ENCODE measurements at places on chromosomes 6 and 20.

DNA sequence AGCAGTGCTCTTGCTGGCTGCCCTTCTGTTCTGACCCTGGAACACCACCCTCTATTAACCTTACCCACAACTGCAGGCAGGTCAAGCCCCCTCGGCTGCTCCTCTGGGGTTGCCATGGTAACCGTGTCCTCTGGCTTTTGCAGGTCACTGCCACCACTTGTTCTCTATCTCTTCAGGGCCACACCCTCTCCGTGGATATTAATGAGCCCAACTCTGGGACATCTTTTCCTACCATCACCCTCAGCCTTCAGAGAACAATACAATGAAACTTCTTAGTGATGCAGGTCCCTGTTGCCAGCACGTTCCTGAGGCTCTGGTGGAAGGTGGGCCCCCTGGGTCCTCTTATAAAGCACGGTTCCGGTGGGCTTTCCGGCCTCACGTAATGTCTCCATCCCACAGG lies 30.8 kb upstream of the MICB start:
- DNase-seq = no peak

- no peak for DNase-seq
Measured at GRCh38 chr6:66858196-66858595, 1151.2 kb upstream of the EYS start.

- no peak for DNase-seq
Measured at GRCh38 chr6:110282412-110282811, 75.7 kb downstream of the METTL24 start.

DNA sequence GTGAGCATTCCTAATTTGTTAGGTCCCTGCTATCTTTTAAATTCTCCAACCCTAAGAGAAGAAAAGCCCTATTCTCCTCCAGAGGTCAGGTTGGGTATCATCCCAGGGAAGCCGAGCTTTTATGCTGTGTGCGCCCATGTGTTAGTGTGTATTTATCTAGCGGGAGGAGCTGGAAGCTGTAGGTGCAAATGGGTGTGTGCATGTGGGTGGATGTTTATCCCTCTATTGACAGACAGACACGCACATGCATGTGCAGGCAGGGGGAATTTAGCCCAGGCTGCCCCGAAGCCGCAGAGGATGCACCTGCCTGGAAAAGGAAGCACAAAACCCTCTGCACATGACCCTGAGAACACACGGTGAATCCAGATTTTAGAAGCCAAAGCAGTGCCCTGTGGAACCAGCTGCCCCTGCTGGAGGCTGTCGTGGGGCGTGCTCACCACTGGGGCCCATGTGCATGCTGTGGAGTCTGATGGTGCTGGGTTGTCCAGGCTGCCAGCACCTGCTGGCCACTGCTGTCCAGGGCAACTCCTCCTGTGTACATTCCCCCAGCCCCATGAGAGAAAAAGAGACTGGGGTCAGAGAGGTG lies 397.5 kb downstream of the TAF4 start:
- DNase-seq = no peak

GRCh38 chr6:111653979-111654378 lies 48.3 kb upstream of the TRAF3IP2 start:
- DNase-seq = peak; percentile 36

GRCh38 chr6:117555262-117555849 lies 47.0 kb downstream of the GOPC start:
- no peak for DNase-seq

DNA sequence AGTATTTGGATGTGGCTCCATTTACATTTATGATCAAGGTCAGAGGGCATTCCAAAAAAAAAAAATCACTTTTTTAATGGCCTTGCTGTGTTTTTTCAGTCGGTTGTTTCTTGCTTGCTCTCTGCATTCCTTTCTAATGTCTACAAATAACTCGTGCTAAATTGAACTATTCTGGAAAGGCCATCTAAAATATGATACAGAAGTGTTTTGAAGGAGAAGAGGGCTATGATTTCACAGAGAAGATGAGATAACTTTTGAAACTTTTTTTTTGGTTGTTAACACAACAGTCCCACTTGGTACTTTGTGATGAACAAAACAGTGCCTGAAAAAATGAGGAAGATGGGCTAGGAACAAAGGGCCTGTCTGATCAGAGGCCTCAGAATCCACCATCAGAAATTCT lies 156.1 kb upstream of the SMLR1 start:
- DNase-seq = no peak

DNA sequence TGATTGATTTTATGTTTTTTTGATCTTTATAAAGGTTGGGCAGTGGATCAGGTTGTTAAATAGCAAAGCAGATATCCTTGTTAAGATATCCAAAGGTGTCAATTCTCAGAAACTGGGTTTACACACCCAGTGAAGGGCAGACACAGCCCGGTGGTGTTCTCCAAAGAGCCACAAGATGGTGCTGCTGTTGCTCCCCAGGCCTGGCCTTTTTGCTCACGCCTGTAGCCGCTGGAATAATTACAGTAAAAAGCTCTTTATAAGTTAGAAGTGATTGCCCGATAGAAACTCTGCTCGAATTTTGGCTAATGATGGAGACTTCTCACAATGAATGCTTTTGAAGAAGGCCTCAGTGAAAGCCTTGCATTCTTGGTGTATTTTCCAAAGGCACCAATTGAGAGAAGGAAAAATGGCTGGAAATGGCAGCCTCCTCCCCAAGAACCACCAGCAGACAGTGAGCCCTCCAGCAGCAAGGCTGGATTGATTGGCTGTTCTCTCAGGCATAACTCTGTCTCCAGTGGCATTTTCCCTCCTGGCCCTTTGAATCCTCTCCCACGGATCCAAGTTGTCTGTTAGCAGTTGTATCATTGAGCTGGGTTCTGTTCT lies 120.5 kb upstream of the CHD6 start:
- peak; percentile 59 for DNase-seq

- DNase-seq = no peak
Measured at GRCh38 chr6:165987483-165988301, 180.0 kb downstream of the TBXT start.

- DNase-seq = peak; percentile 73
Measured at GRCh38 chr6:26554697-26555504, 16.7 kb downstream of the HMGN4 start.

DNA sequence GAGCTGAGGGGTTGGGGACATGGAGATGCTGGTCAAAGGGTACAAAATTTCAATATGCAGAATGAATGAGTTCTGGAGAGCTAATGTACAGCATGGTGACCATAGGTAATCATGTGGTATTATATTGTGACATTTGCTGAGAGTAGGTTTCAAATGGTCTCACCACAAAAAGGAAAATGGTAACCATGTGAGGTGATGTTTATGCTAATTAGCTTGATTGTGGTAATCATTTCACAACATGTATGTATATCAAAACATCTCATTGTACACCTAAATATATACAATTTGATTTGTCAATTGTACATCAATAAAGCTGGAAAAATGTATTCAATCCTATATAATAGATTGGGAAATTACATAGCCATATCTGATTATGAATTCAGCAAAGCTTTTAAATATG lies 29.5 kb upstream of the TMEM14A start:
- no peak for DNase-seq

DNA sequence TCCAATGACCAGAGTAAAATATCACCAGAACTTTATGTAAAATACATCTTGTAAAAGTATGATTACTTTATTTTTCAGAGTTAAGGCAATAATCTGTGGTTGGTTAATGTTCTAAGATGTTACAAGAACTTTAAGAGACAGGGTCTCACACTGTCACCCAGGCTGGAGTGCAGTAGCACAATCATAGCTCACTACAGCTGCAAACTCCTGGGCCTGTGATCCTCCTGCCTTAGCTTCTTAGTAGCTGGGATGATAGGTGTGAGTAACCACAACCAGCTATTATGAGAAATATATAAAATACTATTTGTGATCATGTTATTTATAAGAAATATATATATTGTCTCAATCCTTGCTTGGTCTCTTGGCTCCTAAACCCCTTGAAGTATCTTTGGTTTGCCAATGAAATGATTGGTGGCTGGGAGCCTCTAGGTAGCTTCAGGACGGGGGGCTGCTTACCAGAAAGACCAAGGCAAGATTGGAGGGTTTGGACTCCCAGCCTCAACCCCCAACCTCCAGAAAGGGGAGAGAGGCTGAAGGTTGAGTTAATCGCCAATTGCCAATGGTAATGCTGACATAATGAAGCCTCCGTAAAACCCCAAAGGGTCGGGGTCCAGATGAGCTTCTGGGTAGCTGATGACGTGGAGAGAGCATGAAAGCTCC lies 15.4 kb downstream of the SOD2 start:
- DNase-seq = no peak

DNA sequence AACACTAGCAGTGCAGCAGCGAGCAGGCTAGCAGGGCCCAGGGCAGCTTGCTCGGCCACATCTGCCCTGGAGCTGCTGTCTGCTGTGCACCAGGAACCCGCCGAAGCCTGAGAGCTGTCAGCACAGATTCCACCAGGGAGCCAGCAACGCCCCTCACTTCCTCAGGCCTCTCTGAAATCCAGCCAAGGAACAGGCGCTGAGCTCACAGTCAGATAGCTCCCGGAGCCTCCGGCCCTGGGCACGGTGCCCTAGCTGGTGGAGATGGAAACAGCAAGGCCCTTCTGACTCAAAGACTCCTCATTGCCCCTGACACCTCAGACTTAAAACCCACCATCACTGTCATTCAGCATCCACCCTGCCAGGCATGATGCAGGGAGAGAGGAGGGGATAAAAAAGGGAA lies 839.4 kb downstream of the MAFB start:
- DNase-seq = no peak

DNA sequence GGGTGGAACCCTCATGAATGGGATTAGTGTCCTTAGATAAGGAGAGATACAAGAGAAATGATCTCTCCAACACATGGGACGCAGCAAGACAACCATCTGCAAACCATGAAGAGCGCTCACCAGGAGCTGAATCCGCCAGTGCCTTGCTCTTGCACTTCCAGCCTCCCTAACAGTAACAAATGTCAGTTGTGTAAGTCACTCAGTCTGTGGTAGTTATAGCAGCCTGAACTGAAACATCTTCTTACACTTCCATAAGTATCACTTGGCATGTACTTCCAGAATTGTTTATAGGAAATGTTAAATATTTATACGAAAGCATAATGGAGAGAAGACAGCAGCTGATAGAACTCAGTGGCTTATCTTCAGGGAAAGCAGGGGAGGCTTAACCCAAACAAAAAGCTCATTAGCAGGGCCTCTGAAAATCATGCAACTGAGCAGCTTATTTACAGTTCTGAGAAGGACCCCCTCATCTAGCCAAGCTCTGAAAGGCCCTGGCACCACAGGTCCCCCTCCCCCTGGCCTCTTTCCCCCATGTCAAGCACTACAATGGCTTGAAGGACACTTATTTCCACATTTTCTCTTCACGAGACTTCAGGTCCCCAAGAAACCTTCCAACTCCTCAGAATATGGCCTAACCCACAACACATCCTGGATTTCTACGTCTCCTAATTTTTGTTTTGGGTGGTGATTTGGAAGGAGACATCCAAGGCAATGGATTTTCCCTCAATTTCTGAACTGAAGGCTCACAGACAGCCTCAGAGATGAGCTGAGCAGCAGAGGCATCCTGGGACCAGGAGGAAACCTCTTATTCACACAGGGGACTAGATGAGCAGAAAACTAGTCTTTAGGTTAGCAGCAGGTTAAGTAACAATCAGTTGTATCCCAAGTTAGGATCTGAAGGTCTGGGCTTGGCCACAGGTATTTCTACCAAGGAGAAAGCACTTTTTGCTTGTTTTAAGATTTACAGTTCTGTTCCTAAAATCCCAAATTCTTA lies 49.1 kb downstream of the GCLC start:
- DNase-seq = no peak

- DNase-seq = no peak
Measured at GRCh38 chr6:137352859-137353258, 133.7 kb upstream of the IFNGR1 start.

- DNase-seq = peak; percentile 71
Measured at GRCh38 chr6:122730775-122731386, 48.6 kb upstream of the FABP7 start.

- no peak for DNase-seq
Measured at GRCh38 chr6:81476881-81477280, 275.6 kb downstream of the TENT5A start.

GRCh38 chr6:130381459-130382380 lies 15.9 kb downstream of the TMEM200A start:
- DNase-seq = no peak
